GM04504 (cell line): ENCODE measurements at places on chromosomes 5 and 9.

DNA sequence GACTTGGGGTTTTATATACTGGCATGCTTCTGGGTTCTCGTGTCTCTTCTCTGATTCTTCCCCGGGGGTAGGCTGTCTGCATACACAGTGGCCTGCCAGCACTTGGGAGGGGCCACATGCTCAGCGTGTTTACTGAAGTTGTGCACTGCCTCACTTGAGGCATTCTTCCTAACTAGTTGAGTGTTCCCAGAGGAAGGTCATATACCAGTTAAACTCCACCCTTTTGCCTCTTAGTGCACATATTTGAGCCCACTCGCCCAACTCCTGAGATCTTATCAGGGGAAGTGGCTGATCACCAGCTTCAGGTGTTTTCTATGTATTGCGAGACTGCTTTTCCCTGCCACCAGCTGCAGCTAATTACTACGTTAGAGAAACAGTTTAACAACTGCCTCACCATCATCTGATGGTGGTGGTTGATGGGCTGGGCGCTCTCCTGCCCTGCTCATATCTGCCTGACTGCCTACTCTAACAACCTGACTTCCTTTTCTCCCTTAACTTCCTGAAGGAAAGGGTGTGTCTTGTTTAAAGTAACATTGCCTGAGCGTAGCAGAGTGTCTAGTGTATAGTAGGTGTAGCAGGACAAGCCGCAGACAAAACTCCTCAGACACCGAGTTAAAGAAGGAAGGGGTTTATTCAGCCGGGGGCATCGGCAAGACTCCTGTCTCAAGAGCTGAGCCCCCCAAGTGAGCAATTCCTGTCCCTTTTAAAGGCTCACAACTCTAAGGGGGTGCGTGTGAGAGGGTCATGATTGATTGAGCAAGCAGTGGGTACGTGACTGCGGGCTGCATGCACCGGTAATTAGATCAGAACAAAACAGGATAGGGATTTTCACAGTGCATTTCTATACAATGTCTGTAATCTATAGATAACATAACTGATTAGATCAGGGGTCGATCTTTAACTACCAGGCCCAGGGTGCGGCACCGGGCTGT is 60.1 kb upstream of the CLINT1 start:
- no peak for DNase-seq

DNA sequence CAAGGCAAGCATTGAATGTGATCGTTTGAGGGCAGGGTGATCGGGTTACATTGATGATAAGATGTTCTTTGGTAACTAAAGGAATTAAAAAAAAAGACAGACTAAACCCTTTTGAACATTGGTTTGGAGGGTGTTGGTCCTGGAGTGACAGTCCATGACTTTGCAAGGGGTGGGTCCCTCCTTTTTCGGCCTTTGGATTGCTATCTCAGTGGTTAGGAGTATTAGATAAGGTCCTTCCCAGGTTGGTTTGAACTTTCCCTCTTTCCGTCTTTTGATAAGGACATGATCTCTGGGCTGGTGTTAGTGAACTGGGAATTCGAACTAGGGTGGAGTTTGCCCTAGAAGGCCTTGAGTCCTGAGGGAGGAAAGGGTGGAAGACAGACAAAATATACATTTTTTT is 5.4 kb upstream of the ABO start:
- no peak for DNase-seq

DNA sequence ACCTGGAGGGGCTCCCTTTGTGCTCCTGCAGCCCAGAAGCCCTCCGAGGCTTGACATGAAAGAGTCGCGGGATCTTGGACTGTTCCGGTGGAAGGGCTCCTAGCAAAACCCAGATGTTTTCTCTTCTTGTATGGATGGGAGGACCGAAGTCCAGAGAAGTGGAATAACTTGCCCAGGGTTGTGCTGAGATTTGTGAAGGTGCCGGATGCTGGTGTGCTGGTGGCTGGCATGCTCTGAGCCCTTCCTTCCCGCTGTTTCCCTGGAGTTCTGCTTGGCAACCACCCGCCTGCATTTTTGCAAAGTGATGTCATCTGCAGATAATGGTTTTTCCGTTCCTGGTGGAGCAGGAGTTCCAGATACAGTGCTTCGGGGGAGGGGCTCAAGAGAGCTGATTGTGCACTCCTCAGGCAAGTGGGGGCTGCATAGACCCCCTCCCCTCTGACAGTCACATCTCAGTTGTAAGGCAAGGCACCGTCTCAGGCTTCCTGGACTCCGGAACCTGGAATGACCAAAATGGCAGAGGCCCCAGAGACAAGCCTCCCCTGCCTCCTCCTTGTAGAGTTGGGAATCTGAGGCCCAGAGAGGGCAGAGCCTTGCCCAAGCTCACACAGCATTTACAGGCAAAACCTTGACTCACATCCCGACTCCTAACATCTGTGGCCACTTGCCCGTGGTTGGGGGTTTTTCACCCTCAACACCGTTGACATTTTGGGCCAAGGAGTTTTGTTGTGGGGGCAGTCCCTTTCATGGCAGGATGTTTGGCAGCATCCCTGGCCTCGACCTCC is 157.0 kb downstream of the RGS3 start:
- DNase-seq: peak; percentile 83

GRCh38 chr5:130908186-130908585 is 256.9 kb downstream of the HINT1 start:
- no peak for DNase-seq

GRCh38 chr5:147639321-147639720 is 129.5 kb upstream of the DPYSL3 start:
- DNase-seq: no peak

DNA sequence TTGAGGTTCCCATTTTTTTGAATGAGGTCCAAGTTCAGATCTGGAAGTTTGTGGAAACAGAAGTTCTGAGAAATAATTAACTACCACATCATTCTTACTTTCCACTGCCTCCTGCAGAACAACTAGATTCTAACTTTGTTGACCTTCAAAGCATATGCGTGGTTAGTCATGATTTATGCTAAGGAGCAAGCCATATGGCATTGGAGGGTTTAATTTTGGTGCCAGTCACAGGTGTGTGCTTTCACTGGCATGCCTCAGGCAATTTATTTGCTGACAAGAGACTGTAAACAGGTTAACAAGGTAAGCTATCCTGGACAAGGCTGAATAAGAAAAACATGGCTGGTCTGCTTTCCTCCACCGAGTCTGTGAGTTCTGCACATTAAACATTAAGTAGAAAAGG is 31.5 kb downstream of the HMHB1 start:
- no peak for DNase-seq
